Peyer's patch (tissue), 4 donors: ENCODE measurements at places on chromosomes 16 and 17. TPM values are rescaled to one million over a fixed set of nuclear protein-coding genes. Genes with fewer than 3 reads are reported as not detected.
A peak's percentile ranks its signal among the peaks of the same experiment; 100 is the strongest.

The KRT23 gene
- total RNA-seq = not detected

The NGFR gene
- not detected for total RNA-seq

- no peaks in the 10 kb centered on the region for H3K36me3 ChIP-seq
- no peak for DNase-seq
- no peak overlapping the region for H3K27ac ChIP-seq
- H3K4me3 ChIP-seq = no peak overlapping the region
- no peaks in the 10 kb centered on the region for H3K27me3 ChIP-seq
Observed at GRCh38 chr17:11986179-11986941, 10.9 kb downstream of the ZNF18 start.

DNA sequence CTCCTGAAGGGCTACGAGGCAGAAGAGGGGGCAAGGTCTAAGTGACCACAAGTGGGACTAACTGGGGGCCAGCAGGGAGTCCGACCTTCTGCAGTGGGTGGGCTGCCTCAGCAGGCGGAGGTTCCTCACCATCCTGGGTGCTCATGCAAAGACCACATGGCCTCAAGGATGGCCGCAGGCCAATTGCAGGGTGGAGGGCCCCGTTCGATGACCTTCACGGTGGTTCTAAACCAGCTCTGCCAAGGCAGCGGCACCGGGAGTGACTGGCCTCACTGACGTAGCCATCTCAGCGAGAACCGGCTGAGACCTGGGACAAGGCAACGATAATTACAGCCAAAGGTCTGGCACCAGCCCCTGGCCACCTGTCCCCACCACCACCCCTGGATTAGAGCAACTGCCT lies 5.7 kb downstream of the SMIM5 start:
- H3K27ac ChIP-seq = no peak overlapping the region
- DNase-seq = no peak
- peaks cover 2% of the 10 kb centered on the region for H3K4me1 ChIP-seq
- H3K27me3 ChIP-seq = no peaks in the 10 kb centered on the region

GRCh38 chr16:9135797-9136196 lies 44.4 kb downstream of the HAPSTR1 start:
- no peak overlapping the region for H3K27ac ChIP-seq
- no peaks in the 10 kb centered on the region for H3K36me3 ChIP-seq
- no peaks in the 10 kb centered on the region for H3K27me3 ChIP-seq

DNA sequence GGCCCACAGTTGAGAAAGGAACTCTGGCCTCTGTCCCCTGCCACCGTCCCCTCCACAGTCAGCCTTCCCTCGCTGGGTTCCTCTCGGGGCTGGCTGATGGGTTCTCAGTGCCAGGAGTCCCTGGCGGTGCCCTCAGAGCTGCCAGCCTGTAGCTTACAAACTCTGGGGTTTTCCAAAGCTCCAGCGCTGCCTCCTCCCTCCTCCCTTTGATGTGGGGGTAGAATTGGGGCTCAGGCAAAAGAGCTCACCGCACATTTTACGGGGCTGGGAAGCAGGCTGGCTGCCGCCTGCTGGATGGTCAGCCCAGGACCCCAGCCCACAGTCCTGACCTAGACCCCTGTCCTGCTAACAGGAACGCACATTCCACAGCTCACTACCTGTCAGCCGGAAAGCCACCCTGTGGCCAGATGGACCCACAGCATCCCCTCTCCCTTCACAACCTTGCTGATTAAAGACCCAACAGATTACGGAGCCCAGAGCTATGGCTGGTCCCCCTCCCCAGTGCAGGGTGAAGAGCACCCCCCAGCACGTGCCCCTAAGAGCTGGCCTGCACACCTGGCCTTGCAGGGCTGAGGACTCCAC lies 6.0 kb downstream of the VASN start:
- peaks cover 8% of the 10 kb centered on the region for H3K4me1 ChIP-seq
- H3K27ac ChIP-seq = peak overlapping the region; percentile 25
- no peaks in the 10 kb centered on the region for H3K36me3 ChIP-seq
- no peak overlapping the region for H3K4me3 ChIP-seq
- no peak for DNase-seq
